Frontal cortex (tissue), 4 donors: ENCODE measurements at places on chromosomes 4 and X.
A peak's percentile ranks its signal among the peaks of the same experiment; 100 is the strongest.

DNA sequence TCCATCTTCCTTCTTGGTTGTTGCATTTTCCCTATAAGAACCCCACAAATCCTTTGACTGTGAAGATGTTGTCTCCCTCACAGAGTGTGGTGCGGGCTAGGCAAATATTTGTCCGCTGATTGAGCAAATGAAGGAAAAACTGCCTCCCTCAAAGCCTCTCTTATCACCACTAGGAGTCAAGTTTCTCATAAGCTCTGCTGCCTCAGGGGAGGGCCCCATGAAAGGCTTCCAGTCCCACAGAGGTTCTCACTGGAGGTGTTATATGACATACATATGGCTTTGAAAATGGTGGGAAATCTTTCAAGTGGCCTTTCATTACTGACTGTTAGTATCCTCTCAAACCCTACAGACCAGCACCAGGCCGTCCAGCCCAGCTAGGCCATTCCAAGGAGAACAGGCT is 9.3 kb downstream of the VGLL1 start:
- DNase-seq, result no peak

DNA sequence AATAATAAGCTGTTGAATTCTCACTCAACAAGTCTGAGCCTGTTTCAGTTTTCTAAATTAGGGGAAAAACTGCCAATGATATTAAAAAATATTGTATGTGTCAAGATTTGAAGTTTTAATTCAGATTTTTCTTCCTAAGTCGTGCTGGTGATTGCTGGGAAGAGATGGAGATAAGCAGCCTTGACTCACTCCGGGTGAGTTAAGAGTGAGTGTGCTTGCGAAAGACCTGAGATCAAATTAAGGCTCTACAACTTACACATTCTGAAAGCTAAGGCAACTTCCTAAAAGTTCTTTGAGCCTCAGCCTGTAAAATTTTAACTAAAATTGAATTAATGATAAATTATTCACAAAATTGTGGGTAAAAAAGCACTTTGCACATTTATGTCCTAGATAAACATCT is 1441.2 kb downstream of the PCDH7 start:
- no peak for DNase-seq

DNA sequence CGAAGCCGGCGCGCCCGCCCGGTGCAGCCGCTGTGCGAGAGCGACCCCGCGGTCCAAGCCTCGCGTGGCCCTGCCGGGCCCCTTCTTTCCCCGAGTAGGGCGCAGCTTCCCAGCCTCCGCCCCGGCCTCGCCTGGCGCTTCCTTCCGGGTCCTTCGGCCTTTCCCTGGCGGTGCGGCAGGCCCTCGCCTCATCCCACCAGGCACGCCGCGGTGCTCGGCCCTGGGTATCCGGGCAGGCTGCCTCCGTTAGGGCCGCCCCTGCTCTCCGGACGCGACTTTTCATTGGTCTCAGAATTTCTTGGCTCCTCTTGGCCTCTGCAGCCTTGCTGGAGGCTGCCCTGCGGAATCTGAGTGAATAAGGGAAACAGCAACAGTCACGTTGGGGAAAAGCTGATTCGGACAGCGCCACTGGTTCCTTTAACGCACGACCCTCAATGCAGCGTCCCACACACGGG is 429 bp downstream of the UVSSA start:
- peak; percentile 60 for DNase-seq

- DNase-seq, result no peak
Observed at GRCh38 chrX:103253608-103254007, 1.3 kb downstream of the TCEAL8 start.

- no peak for DNase-seq
Observed at GRCh38 chr4:133149364-133149695, 236 bp downstream of the PCDH10 start.

DNA sequence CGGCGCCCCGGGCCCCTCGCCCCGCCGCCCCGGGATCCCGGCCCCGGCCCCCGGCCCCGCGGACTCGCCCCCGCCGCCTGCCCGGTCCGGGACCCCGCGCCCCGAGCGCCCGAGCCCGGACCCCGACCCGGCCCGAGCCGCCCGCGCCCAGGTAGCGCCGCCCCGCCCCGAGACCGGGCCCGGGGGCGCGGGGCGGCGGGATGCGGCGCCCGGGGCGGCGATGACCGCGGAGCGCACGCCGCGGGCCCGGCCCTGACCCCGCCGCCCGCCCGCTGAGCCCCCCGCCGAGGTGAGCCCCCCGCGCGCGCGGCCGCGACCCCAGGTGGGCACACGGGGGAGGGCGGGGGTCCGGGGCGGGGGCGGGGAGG is 224 bp downstream of the FGFRL1 start:
- no peak for DNase-seq

GRCh38 chr4:174218127-174218790 is 65.2 kb downstream of the FBXO8 start:
- DNase-seq, result no peak

DNA sequence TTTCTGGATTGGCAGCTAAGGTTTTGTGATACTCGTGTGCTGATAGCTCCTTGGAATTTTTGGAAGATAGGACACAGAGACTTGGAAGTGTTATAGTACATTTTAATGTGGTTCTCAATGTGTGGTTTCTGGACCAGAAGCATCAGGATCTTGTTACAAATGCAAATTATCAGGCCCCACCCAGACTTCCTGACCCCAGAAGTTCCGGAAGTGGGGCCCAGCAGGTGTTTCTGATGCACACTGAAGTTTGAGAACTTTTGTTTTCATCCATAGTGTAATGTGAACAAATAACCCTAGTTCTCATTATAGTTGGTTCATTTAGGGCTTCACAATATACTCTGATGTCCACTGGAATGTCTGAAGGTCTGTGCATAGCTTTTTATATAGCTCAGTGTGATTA is 49.6 kb downstream of the LAMP2 start:
- DNase-seq, result no peak

GRCh38 chr4:181216501-181216900 is 1026.7 kb upstream of the TENM3 start:
- no peak for DNase-seq

DNA sequence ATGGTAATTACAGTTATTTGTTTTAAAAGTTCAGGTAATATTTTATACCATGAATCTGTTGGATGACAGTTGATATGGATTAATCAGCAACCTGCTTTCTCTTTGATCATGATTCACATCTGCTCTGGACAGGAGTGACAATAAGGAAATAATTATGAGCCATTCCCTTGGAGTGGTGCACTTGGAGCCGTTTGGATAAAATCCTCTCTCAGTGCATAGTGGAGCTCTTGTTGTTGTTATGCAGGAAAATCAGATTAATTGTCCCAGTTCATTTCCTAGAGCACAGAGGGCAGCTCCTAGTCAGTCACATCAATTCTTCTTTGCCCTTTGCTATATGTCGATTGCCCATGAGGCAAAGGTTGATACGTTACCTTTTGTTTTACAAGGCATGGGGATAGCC is 668.3 kb upstream of the NR3C2 start:
- no peak for DNase-seq

GRCh38 chr4:17763931-17764330 is 17.5 kb downstream of the FAM184B start:
- DNase-seq, result no peak

- no peak for DNase-seq
Observed at GRCh38 chrX:17613979-17614588, 123.2 kb upstream of the SCML1 start.

GRCh38 chrX:11967986-11968869 is 170.0 kb upstream of the FRMPD4 start:
- no peak for DNase-seq

- DNase-seq, result no peak
Observed at GRCh38 chr4:88148560-88148959, 9.9 kb downstream of the ABCG2 start.

- DNase-seq, result no peak
Observed at GRCh38 chr4:74471264-74471663, 26.3 kb downstream of the AREG start.

- DNase-seq, result no peak
Observed at GRCh38 chr4:146238107-146238506, 23.8 kb downstream of the REELD1 start.

DNA sequence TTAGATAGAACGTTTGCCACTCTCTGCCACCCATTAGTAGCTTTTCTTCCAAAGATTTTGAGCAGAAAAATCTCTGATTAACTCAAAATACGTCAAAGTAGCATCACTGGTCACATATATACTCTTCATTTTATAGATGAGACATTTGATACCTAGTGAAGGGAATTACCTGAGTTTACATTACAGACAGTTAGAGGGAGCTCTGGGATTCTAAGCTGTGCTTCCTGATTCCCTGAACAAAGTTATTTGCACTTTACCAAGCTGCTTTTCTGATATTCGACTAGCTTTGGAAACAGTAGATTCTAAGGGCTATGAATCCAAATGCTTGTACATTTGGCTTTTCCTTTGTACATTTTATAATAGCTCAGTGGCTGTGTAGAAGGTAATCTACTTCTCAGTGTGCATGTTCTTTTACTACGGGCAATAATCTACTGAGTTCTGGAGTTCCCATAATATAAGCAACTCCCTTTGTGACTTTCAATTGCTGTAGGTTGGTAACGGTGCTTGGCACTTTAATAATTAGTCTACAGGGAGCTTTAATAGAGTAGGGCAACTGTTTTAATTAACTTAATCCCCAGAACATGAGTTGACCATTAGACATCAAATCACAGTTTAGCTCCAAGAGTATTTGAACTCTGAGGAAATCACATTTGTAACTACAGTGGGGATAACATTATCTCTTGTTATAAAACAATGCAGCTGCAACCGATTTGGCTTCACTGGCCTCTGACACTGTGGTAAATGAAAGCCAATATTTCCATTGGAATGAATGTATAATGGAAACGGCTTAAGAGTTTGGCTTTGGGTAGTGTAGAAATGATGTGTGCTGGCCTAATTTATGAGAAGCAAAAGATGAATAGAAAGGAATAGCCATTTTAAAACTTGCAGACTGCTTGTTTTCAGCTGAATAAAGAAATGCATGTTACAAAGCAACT is 1602.4 kb downstream of the STIM2 start:
- DNase-seq, result no peak

GRCh38 chr4:87489678-87490077 is 39.5 kb downstream of the SPARCL1 start:
- DNase-seq, result no peak

DNA sequence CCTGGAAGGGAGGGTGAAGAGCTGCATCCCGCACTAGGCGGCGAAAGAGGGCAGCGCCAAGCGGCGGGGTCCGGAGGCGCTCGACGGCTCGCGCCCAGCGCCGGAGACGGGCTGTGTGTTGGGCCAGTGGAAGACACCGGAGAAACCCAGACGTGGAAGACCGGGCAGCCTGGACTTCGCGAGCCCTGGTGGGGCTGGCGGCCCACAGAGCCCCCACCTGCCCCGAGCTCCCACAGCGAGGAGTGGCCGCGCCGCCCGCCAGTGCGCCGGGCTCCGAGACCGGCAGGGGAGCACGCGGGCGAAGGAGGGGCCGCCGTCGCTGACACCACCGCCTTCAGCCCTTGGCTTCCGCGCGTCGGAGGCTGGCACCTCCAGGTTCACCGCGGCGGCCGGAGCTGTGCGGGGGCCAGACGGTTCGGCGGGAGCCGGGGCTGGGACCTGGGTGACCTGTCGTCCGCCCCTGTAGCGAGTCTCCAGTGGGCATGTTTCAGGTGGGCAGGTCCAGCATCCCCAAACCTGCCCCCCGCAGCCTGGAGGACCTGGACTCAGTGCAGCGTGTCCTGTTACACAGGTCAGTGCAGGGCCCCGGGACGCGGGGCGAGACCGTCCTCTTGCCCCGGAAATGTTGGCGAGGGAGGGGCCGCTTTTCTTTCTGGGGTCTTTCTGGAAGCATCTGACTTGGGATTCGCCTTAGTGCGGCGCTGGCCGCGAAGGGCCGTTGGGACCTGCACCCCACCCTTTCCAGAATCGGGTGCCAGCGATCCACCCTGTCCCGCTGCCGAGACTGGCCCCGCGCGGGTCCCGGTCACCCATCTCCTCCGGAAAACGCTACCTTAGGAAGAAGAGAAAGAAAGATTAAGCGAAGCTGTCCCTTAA is 9.6 kb upstream of the INTU start:
- DNase-seq, result peak; percentile 39

GRCh38 chr4:18733961-18734360 is 712.4 kb upstream of the LCORL start:
- DNase-seq, result no peak

DNA sequence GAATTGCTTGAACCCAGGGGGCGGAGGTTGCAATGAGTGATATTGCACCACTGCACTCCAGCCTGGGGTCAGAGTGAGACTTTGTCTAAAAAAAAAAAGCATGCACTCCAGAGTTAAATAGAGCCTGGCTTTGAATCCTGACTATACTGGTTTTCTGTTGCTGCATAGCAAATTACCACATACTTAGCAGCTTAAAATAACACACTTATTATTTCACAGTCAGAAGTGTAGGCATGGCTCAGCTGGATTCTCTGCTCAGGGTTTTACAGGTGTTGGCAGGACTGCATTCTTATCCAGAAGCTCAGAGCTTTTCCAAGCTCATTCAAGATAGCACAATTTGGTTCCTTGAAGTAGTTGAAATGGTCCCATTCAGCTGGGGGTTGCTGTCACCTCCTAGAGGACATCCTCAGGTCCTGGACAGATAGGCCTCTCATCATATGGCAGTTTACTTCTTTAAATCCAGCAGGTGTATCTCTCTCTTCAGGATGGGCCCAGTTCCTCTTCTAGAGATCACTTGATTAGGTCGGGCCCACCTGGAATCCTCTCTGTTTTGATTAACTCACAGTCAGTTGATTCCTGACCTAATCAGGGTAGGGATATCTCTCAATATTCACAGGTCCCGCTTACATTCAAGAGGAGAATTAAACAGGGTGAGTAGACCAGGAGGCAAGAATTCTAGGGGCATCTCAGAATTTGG is 26.8 kb downstream of the DOCK11 start:
- DNase-seq, result no peak

DNA sequence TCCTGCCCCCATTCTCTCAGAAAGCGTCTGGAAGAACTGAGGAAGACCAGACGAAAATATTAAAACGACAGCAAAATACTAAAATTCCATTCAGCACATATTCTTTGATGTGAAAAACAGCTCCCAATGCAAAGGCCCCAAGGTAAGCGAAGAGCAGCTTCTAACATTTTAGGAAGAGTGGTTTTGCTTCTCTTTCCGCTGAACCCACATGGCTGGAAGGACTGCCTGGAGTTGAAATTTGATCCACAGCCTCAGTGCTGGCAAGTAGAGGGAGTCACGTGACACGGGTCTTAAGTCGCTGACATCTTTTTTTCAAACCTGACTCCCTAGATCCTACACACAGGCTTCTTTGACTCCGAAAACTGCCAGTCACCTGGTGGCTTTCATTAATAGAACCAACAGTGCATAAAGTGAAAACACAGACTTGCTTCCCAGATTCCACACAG is at the start of gene FAM13A:
FAM13A (minus strand) TSS at position 233 of the 446 bp plus-strand sequence; CDS start at position 12, 221 bp downstream.
- no peak for DNase-seq

DNA sequence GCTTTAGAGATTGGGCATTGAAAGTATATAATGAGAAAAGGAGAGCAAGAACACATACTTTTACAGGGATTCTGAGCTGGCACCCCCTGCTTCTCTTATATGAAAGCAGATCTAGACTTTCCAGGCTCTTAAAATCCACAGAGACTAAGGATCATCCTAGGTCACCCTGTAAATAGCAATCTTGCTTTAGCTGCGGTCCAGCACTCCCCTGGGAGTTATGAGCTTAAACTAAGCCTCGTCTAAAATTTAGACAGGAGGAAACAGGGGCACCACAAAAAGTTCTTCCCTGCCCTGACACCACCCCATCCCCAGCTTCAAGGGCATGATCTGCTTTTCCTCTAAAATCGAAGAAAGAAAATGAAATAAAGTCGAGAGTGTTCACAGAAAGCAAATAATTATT is 143.3 kb upstream of the KCNIP4 start:
- no peak for DNase-seq
